ENCODE measurements at places on chromosomes 11 and 22.

GRCh38 chr11:117376517-117376916, 48.9 kb downstream of the CEP164 start:
- no peak for DNase-seq

- DNase-seq = no peak
Measured at GRCh38 chr11:78212586-78213371, 24.1 kb downstream of the USP35 start.

GRCh38 chr11:29685361-29685760, 331.5 kb downstream of the KCNA4 start:
- DNase-seq = no peak

DNA sequence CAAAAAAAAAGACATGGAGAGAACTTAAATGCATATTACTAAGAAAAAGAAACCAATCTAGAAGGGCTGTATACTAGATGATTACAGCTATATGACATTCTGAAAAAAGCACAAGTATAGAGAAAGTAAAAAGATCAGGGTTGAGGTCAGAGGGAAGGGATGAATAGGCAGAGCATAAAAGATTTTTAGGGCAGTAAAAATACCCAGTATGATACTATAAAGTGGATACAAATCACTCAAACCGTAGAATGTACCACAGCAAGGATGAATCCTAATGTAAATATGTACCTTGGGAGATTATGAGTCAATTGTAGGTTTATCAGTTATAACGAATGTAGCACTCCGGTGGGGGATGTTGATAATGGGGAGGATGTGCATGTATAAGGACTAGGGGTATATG, 29.4 kb upstream of the SMCO4 start:
- no peak for DNase-seq

GRCh38 chr11:117570701-117571100, 226.3 kb downstream of the DSCAML1 start:
- DNase-seq = no peak

DNA sequence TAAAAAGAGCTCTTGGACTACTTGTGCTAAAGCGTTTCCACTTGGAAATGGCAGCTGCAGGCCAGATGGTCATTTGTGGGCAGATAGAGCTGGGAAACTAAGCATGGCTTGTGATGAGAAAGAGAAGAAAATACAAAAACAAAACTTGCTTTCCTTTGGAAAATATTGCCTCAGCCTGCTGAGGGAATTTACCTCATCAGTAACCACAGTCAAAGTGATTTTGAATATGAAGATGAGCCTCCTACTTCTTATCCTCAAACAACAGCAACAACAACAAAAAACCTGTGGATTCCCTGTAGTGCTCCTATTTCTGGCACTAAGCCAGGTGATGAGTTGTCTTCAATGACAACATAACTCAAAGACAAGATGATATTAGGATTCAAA, 62.7 kb upstream of the FIBIN start:
- no peak for DNase-seq

GRCh38 chr11:88617226-88617625, 279.7 kb upstream of the CTSC start:
- DNase-seq = no peak

DNA sequence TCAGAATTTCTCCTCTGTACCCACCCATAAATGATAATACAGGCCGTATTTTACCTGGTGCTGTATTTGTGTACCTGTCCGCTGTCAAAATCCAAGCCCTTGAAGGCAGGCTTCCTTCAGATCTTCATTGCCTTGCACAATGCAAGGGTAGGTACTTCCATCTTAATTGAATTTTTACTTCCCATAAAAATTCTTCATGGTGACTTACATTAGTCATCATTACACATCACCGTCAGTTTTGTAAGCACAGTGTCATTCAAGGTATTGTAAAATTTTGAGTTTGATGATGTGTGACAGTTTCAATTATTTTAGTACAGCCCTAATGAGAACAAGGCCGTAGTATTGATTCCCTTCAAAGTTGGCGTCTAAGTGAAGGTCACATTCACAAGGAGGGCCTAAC, 770 bp upstream of the TSG101 start:
- DNase-seq = no peak

- no peak for DNase-seq
Measured at GRCh38 chr11:70618431-70619101, 220.2 kb downstream of the CTTN start.

GRCh38 chr11:36108881-36109589, 165.2 kb downstream of the LDLRAD3 start:
- peak; percentile 30 for DNase-seq

- peak; percentile 76 for DNase-seq
Measured at GRCh38 chr22:34395370-34395769, 475.1 kb upstream of the LARGE1 start.

DNA sequence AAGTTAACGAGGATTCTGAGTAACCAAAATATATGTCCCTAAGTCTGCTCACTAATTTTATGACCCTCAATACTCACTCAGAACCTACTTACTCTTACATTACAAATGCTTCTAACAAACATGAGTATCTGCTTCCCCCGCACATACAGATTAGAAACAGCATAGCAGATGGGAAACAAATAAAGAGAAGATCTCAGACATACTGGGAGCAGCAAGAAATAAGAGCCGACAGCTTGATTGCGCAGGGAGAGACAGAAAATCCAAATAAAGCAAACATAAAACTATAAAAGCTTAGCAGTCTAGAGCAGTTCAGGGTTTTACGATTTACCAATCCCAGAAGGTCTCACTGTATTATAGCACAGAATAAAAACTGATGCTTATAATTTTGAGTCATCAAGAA, 89.1 kb upstream of the DBX1 start:
- DNase-seq = no peak

DNA sequence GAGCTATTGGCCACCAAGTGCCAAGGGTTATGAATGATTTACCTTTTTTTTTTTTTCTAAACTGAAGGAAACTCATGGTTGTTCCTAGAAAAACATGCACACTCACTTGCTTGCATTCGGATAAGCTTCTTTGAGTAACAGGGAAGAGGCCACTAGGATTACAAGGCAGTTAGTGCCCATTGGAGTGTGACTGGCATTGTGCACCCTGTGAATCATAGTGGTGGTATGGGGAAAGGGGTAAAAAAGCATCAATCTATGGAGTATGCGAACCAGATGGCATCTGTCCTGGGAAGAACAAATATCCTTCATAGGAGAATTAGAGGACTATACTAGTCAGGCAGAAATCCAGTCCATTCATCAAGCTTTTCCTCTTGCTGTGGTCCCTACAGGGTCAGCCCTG, 24.2 kb downstream of the CD44 start:
- no peak for DNase-seq

DNA sequence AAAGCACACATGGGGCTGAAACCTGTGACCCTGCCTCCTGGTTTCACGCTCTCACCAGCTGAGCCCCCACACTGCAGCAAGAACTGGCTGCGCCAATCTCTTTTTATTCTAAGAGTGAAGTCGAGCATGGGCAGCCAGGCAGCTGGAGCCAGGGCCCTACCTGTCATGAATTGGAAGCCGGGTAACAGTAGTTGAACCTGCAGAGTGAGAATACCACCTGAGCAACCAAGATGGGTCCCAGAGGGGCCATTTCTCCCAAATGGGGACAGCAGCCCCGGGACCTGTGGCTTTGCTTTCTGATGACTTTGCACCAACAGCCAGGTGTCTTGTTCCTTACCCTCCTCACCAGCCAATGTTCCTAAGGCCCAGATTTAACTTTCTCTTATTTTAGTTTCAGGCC, 178.9 kb downstream of the GRIK4 start:
- DNase-seq = no peak

DNA sequence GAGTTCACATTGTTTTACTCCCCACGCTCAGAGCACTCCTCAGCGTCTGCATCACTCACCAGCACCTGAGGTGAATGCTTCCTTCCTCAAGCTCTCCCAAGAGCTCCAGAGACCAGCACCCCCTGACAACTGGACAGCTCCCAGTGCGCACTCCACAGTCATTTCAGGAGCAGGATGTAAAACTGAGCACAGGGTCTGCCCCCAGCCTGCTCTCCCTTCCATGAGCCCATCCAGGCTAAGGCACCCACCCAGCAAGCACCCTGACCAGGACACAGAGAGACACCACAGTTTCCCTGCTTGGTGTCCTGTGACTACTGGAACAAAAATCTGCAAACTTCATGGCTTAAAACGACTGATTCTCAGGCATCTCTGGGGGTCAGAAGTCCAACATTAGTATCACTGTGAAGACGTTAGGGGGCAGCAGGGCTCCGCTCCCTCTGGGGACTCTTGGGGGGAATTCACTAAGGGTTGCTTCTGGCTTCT, 3.3 kb downstream of the SCGB1D2 start:
- peak; percentile 87 for DNase-seq

DNA sequence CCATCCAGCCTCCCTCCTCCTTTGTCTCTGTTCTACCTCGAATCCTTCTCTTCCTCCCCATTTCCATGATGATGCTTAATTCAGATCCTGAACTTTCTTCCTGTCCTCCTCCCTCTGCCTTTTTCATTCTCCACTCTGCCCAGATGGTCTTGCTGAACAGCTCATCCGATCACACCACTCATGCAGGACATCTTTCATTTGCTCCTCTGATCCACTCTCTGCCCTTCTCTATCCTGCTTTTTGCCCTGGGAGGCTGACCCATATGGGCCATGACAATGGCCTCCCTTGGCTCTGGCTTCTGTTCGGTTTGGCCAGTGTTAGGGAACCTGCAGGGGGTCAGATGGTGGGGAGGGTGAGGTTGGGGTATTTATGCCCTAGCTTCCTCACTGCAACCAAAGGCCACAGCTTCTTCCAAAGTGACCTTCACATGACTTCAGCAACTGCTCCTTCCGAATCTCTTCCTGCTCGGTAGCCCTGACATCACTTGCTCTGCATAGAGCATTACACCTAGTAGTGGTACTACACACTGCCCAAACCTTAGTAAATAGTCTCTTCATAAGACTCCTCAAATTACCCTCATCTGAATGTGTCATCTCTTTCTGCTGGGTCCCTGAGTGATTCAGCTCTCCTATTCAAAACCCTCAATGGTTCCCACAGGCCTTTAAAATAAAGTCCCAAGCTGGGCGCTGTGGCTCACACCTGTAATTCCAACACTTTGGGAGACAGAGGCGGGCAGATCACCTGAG, 32.7 kb upstream of the MICAL2 start:
- DNase-seq = peak; percentile 41

- no peak for DNase-seq
Measured at GRCh38 chr11:94934362-94934761, 39.0 kb downstream of the CWC15 start.

- peak; percentile 84 for DNase-seq
Measured at GRCh38 chr11:133951327-133952198, 5.2 kb downstream of the IGSF9B start.

DNA sequence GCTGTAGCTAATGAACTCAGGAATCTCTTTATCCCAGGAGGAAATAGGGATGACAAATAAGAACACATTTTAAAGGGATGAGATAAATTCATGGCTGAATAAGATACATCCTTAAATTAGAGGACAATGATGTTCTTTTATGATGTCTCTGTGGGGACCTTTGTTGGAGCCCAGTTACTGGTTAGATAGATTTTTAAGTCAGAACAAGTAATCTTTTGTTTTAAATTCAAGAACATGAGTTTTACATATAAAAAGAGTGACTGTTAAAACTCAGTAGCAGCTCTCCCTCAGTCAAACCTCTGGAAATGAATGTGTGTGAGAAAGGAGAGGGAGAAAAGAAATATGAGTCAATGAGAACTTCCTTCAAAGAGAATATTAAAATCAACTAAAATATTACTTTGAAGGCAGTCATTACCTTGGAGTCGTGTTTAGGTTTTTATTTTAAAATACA, 241.6 kb downstream of the SWAP70 start:
- no peak for DNase-seq

DNA sequence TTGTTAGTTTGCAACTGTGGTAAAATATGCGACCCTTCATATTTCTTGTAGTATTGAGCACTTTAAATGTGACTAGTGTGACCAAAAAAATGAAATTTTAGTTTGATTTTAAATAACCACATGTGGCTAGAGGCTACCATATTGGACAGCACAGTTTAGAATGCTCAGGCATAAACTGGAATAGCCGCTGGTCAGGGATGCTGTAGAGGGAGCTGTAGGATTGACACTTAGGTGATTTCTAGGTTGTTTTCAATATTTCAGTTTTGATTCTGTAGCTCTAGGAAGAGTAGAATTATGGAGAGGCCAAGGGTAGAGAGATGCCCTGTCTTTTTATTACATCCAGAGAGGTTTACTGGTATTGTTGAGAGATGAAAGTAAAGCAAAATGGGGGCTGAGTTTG, 10.8 kb upstream of the VSIG10L2 start:
- DNase-seq = no peak

DNA sequence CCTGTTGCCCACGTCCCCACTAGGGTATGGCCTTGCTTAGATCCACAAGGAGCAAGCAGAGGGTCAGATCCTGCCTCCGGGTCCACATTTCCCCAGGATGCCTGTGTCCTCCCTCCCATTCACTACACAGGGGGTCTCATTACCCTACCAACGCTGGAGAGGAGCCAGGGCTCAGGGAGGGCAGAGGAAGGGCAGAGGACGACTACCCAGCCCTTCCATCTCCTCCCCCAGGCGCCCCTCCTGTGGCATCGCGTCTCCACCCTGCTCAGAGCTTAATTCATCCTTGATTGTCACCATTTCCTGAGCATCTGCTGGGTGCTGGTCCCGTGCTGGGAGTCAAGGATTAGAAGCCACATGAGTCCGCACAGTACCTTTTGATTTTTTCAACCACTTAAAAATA, 5.0 kb downstream of the NFAM1 start:
- no peak for DNase-seq

DNA sequence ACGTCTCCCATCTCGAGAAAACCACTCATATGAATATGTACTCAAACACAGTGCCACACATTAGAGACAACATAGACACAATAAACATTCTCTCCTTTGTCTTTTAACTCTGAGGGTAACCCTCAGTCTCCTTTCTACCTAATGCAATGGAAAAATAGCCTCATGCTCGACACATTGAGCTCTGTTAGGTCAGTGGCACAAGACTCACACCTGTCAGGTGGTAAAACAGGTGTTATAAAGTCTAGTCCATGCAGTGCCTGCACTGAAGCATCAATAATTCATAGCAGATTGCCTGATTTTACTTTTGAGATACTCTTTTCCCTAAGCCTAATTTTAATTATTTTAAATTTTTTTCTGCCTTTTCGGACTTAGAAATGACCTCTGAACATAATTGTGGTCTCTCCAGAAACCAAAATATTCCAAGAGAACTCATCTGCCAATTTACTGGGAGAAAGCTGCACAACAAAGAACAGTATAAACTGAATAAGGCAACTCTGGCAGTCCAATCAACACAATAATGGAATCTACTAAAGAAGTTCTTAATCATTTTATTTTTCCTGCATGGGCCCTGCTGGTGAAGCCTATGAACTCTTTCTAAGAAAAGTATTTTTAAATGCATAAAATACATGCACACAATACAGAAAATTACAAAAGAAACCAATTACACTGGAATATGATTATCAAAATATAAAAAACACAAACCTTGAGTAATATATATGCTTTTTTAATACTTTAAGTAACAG, 9.9 kb downstream of the RDX start:
- DNase-seq = no peak

GRCh38 chr11:116194156-116194904, 578.5 kb downstream of the BUD13 start:
- no peak for DNase-seq

GRCh38 chr11:117646411-117646810, 150.6 kb downstream of the DSCAML1 start:
- DNase-seq = no peak

GRCh38 chr11:103803062-103803461, 233.4 kb upstream of the DDI1 start:
- DNase-seq = peak; percentile 51
